ENCODE measurements at places on chromosomes 11 and 22.

GRCh38 chr11:79331203-79331901, 109.5 kb downstream of the TENM4 start:
- no peak for DNase-seq

- no peak for DNase-seq
These were observed 6.0 kb upstream of the BID start for GRCh38 chr22:17780116-17780740.

GRCh38 chr11:61871158-61871597, 20.2 kb downstream of the FADS3 start:
- DNase-seq: peak; percentile 86

GRCh38 chr11:9861860-9862725, 198.2 kb downstream of the SWAP70 start:
- DNase-seq: peak; percentile 90

All from fibroblast of skin of scalp (primary cell).